ENCODE measurements at places on chromosomes 4 and X. TPM values are rescaled to one million over a fixed set of nuclear protein-coding genes. Genes with fewer than 3 reads are reported as not detected.

DNA sequence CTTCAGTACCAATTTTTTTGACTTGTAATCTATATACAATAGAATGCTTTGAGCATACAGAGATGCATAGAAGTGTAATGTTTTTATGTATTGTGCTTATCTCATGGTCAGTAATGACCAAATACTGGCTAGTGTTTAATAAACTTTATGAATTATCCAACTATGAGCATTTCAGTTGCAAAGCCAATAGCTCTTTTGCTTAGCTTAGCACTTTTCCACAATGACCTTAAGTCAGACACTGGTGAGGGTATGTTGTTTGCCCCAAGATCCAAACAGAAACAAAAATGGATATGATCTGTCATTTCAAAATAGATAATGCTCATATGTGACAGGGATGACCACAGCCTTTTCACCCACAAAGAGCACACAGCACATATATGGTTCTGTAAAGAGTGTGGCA is 393.0 kb downstream of the AFF2 start:
- no peak for DNase-seq

- DNase-seq, result no peak
These were observed 7.2 kb downstream of the TENM3 start for GRCh38 chr4:182250446-182250845.

DNA sequence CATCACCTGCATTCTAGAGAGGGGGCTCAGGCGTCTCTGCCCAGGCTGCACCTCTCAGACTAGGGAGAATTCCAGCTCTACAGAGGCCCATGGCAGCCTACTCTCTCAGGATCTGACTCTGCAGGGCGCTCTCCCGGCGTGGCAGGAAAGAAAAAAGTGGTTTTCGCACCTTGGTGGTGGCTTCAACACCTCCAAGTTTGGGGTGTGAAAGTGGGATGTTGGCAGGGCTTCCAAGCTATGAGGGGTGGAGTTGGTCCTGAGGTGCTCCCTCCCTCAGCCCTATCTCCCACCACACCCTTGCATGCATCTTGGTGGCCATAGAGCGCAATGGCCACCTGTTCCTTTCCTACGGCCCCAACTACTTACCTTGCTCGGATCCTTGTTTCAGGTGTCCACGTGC is 166.5 kb downstream of the VSIG4 start:
- DNase-seq, result no peak

GRCh38 chr4:17280261-17281018 is 231.4 kb downstream of the QDPR start:
- DNase-seq, result no peak

- DNase-seq, result no peak
These were observed 25.4 kb upstream of the ACSL1 start for GRCh38 chr4:184851200-184851541.

GRCh38 chrX:132740316-132741123 is 217.9 kb downstream of the HS6ST2 start:
- DNase-seq, result no peak

DNA sequence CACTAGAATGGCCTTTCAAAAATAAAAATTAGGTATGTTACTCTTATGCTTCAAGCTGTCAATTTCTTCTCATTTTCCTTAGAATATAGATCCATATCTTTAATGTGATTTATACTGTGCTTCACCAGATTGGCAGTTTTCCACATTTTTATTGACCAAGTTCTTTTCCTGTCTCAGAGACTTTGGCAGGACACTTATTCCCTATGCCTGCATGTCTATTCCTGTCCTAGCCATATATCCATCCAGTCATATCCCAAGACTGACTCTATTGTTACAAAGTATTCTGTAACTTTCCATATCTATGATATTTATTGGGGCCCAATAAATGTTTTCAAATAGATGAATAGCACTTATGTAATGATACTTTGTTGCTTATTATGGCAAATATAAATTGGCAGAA is 450.7 kb downstream of the GASK1B start:
- no peak for DNase-seq

DNA sequence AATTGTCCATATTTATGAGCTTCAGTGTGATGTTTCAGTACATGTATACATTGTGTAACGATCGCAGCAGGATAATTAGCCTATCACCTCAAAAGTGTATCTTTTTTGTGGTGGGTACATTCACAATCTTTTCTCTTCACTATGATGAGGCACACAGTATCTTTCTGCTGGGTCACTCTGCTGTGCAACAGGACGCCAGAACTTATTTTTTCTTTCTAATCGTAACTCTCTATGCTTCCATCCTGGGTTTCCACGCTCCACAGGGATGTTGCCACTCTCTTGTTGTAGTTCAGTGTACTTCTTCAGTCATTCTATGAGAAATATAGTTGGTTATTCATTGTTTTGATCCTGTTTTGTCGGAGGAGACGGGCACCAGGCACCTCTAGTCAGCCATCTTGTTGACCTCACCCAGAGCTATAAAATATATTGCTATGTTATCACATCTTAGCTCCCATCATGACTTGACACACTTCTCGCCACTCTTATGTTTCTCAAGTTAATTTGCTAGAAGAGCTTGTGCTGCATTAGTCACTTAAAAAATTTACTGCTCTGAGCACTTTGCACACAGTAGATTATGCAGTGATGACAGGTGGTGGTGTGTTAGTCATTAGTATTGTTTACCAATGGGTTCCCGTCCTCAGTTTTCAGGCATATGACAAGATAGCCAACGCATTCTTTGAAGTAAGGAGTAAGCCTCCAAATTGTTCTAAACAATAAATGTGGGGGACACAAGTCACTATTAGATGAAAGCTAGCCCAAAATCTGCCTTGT is 1002.7 kb upstream of the PCDH7 start:
- no peak for DNase-seq

- DNase-seq, result no peak
These were observed 158.6 kb downstream of the TRAM1L1 start for GRCh38 chr4:116926631-116927295.

GRCh38 chr4:96315815-96316214 is 475.9 kb downstream of the PDHA2 start:
- no peak for DNase-seq

GRCh38 chr4:100284129-100284880 is 94.0 kb upstream of the DDIT4L start:
- no peak for DNase-seq

NPNT gene
- 0.06 TPM for total RNA-seq

GABRG1 gene
- total RNA-seq, result not detected

MTMR8 gene
- 5.6 TPM for total RNA-seq

GABRQ gene
- total RNA-seq, result 0.10 TPM

ATP2B3 gene
- not detected for total RNA-seq

Measured in activated naive CD4-positive, alpha-beta T cell treated with anti-CD3 and anti-CD28 coated beads, Interleukin-2, amount 50 U/mL, for 72 hours (primary cell).